Activated T-helper 2 cell treated with anti-CD3 and anti-CD28 coated beads, Interferon-gamma antibody, Interleukin-2, Interleukin-4, amounts not matched to agents 10 μg/mL and 5 μg/mL and 100 μg/mL, durations not matched to agents 14 hours and 24 hours and 36 hours (primary cell): ENCODE measurements at places on chromosomes 5 and 9. TPM values are rescaled to one million over a fixed set of nuclear protein-coding genes. Genes with fewer than 3 reads are reported as not detected.

The CDC14B gene
- total RNA-seq = 6.5 and 6.9 TPM in 2 replicates

The ENTPD2 gene
- not detected in 2 replicates for total RNA-seq

The WDR38 gene
- total RNA-seq = not detected in 2 replicates

The GABBR2 gene
- not detected in 2 replicates for total RNA-seq

The FGF10 gene
- not detected in 2 replicates for total RNA-seq

The NRARP gene
- 9.3 and 11.2 TPM in 2 replicates for total RNA-seq

The HRH2 gene
- 34.3 and 37.1 TPM in 2 replicates for total RNA-seq

The PCDHB13 gene
- 0.02 TPM in 1 of 2 replicates, not detected in the other for total RNA-seq

The RGP1 gene
- total RNA-seq = 17.0 and 17.1 TPM in 2 replicates

The NIM1K gene
- total RNA-seq = 0.76 and 1.1 TPM in 2 replicates

The FSD1L gene
- 3.2 and 3.7 TPM in 2 replicates for total RNA-seq

The QRFP gene
- total RNA-seq = not detected in 2 replicates

The SPINK1 gene
- not detected in 2 replicates for total RNA-seq

The ADCY2 gene
- total RNA-seq = not detected in 2 replicates

The CA9 gene
- 0.89 and 1.2 TPM in 2 replicates for total RNA-seq

The SLC25A2 gene
- total RNA-seq = 0.16 TPM in 1 of 2 replicates, not detected in the other

The FGD3 gene
- 41.4 and 42.9 TPM in 2 replicates for total RNA-seq

The DCTN3 gene
- total RNA-seq = 57.8 and 65.5 TPM in 2 replicates

The C9orf153 gene
- 0.34 and 0.41 TPM in 2 replicates for total RNA-seq
